ENCODE measurements at places on chromosomes 12 and 14.
A peak's percentile ranks its signal among the peaks of the same experiment; 100 is the strongest.

DNA sequence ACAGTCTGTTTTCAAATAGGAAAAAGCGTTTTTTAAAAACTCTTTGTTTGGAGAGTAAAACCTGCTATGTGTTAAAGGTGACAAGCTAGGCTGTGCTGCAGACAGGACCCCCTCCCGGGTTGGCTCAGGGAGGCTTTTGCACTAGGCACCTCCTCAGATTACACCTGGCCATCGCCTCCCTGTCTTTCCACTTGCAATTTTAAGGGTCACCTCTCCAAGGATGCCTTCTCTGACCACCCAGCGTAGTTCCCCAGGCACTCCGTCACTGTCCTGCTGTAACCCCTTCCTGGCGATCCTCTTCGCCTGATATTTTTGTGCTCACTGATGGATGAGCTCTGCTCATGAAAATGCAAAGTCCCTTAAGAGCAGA lies 80.7 kb downstream of the NTF3 start:
- no peak for DNase-seq

DNA sequence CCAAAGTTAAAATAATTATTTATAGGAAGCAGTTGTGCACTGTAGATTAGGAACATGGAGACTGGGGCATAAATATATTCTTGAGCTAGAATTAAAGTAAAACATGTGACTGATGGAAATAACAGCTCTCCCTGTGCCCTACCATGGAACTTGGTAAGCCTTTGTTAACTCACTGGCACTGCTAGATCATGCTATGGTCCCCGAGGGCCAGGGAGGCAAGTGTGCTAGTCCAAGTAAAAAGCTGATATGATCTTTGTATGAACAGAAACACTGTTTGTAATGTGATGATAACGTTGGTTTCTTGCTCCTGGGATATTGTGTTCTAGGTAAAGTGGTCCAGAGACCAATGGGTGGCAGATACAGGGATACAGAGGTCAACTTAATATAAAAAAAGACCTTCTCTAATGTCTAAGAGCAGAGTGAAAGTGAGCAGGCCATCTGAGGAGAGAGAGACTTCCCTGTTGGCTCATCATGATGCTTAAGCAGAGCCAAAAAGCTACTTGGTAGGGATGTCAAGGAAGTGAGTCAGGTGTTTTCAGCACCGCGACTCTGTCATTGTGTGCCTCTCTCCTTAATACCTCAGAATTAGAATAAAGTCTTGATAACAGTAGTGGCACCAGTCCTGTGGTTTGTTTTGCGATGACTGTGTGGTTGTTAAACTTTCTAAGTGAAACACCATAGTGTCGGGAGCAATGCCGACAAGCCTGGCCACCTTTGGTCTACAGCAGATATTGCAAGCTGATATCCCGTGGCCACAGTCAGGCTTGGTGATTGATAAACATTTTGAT lies 27.6 kb downstream of the BICD1 start:
- DNase-seq: no peak

DNA sequence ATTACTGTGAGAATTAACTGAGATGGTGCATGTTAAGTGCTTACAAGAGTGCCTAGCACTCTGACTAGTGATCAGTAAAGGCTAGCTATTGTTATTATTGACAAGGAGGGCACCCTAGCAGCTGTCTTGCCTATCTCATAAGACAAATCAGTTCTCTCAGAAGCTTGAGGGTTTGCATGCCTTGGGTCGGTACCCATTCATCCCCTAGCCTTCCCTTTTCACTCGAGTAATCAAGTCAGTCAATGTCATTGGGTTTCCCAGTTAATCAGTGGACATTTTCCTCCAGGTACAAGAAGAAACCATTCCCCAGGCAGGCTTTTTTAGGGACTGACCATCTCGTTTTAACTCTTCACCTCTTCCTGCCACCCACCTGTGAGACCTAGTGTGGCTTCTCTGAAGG lies 10.4 kb upstream of the TFCP2 start:
- DNase-seq: no peak

DNA sequence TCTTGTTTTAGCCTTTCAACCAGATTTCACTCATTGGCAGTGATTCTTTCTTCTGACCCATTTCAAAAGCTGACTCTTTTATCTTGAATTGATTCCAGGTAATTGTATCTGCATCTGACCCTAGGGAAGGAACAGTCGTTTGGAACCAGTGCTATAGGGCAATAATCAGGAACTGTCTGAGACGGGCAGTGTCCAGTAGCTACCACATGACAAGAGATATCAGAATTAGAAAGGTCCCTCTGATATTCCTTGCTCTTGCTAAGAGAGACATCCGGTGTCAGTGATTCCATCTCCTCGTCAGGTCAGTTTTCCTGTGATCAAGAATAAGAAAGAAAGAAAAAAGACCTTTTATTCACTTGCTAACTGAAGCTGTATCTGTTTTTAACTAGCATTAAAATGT lies 47.8 kb upstream of the PDE3A start:
- peak; percentile 14 for DNase-seq
